CD4-positive, alpha-beta T cell treated with Interleukin-6 at 100 ng/mL for 8 hours (primary cell): ENCODE measurements at places on chromosomes 12 and 14.

DNA sequence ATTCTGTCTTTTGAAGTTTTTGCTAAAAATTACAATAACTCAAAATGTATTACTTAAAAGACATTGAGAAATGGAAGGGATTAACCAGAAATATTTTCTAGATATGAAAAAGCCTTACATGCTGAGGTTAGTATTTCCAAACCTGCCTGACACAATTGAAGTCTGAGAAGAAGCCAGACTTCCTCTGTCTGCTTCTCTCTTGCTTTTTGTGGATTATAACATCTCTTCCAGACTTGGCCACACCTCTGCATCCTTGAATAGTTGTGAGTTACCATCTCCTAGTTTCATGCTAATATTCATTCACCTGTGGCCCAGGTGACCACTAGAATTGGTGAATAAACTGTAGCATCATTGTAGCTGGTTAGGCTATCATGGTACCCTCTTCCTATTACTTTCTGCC lies 497.6 kb downstream of the SLC16A7 start:
- DNase-seq, result no peak

- DNase-seq, result no peak
These were observed 66.5 kb downstream of the TRAFD1 start for GRCh38 chr12:112191840-112192321.

DNA sequence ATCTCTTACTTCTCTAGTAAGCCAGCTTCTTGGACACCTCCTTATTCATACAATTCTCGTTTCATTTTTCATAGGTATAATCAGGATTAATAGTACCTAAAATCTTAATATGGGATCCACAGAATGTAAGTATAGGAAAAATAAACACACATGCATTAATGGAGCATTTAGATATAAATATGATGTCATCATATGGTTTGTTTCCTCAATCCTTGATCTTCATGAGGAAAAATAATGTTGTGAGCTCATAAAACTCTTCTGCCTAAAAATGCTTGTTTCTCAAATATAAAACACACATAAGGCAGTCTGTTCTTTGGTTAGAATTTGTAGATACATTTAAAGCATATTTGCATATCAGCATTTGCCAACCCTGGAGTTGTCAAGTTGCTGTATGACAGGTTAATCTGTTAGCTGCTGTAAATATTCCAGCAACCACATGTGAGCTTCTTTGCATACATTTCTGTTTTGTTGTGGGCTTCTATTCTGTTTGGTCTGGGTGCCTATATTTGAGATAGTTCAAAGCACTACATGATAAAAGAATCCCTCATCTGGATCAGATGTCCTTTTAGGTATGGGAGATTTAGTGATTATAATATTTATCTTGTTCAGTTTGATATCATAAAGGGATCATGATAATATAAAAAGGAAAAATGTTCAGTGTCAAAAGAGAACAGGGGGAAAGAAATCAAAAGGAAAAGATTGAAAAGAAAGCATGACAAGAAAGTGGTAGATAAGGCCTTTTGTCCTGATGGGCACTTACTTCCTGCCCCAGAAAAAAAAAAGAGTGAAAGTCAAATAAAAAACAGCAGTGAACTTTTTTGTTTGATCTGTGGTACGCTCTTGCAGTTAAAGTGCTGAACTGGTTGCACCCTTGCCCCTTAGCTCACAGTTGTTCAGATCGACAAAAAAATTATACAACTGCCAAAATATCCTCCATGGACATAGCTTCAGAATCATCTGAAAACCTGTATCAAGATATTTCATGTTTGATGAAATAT lies 68.6 kb downstream of the ACSS3 start:
- DNase-seq, result no peak

DNA sequence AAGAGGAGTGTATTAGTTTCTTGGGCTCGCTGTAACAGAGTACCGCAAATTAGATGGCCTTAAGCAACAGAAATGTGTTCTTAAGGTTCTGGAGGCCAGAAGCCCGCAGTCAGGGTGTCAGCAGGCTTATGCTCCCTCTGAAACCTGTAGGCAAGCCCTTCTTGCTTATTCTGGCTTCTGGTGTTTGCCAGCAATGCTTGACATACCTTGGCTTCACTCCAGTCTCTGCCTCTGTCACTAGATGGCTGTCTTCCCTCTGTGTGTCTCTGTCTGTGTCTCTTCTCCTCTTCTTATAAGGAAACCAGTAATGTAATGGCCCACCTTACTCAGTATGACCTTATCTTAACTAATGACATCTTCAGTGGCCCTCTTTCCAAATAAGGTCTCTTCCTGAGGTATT lies 85.1 kb downstream of the DERA start:
- no peak for DNase-seq

DNA sequence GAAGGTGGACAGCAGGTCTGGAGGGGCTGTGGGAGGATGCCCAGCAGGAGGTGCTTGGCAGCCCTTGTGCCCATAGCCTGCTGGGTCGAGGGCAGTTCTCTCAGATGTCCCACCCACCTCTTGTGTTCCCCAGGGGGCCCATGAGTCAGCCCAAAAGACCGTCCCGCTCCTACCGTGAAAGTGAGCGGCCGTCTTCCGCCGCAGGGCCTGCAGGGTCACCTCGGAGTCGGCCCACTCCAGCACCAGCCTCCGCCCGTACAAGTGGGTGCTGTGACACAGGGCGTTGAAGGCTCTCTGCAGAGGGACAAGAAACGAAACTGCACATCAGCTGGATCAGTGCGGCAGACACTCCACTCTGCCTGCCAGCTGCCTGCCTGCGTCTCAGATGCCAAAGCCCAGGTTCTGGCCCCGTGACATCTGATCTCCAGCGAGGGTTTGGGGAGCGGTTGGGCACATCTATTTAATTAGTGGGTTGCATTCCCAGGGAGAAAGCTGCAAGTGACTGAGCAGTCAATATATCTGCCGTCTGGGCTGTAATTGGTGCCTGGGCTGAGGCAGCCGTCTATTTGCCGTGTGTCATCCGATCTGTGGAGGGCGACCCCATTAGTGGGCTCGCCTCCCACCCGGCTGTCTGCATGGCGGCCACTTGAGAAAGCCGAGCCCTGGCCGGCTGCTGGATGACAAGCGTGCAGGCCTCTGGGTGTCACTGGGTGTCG lies 121.5 kb downstream of the RBM19 start:
- DNase-seq, result no peak
